ENCODE measurements at places on chromosomes 2 and 18. TPM values are rescaled to one million over a fixed set of nuclear protein-coding genes. Genes with fewer than 3 reads are reported as not detected.

Gene BOLL
- total RNA-seq = not detected

Gene C1D
- 21.5 TPM for total RNA-seq

Gene CD28
- total RNA-seq = not detected

Gene IRS1
- 3.2 TPM for total RNA-seq

Gene BCL2L11
- total RNA-seq = 221 TPM

Gene ZEB2
- total RNA-seq = 162 TPM

Gene AQP12A
- not detected for total RNA-seq

Gene DNAJC5G
- total RNA-seq = not detected

Gene FAM136A
- total RNA-seq = 41.0 TPM

Gene FOSL2
- total RNA-seq = 3.8 TPM

Gene B4GALT6
- total RNA-seq = 3.8 TPM

Gene OBSL1
- not detected for total RNA-seq

Gene ARHGAP28
- total RNA-seq = not detected

GRCh38 chr2:232521959-232522622, 1.9 kb downstream of the PRSS56 start:
- peak overlapping the region; percentile 7 for H3K4me3 ChIP-seq
- peaks cover 36% of the 10 kb centered on the region for H3K27me3 ChIP-seq
- no peaks in the 10 kb centered on the region for H3K36me3 ChIP-seq
- no peak overlapping the region for H3K27ac ChIP-seq

- H3K27me3 ChIP-seq = peaks cover 48% of the 10 kb centered on the region
- H3K4me3 ChIP-seq = no peak overlapping the region
- H3K36me3 ChIP-seq = no peaks in the 10 kb centered on the region
- DNase-seq = no peak
- no peak overlapping the region for H3K27ac ChIP-seq
Observed at GRCh38 chr18:79785831-79786230, 11.9 kb upstream of the KCNG2 start.

GRCh38 chr2:216695401-216695821, at the start of gene IGFBP5:
Gene IGFBP5 (minus strand): TSS chr2:216695549. CDS start chr2:216694775, 774 bp downstream.
- DNase-seq = no peak
- H3K4me1 ChIP-seq = peaks cover 25% of the 10 kb centered on the region
- H3K36me3 ChIP-seq = no peaks in the 10 kb centered on the region
- no peak within 1 kb of the TSS for H3K4me3 ChIP-seq
- no peak within 1 kb of the TSS for H3K27ac ChIP-seq
- H3K27me3 ChIP-seq = peaks cover 45% of the 10 kb centered on the region

GRCh38 chr18:12154361-12154760, 60.7 kb downstream of the ANKRD62 start:
- peaks cover 5% of the 10 kb centered on the region for H3K27me3 ChIP-seq
- H3K36me3 ChIP-seq = no peaks in the 10 kb centered on the region
- no peaks in the 10 kb centered on the region for H3K4me1 ChIP-seq

GRCh38 chr18:38792731-38793130, 1227.1 kb upstream of the CELF4 start:
- no peak for DNase-seq
- no peaks in the 10 kb centered on the region for H3K4me1 ChIP-seq
- no peaks in the 10 kb centered on the region for H3K36me3 ChIP-seq
- H3K27ac ChIP-seq = no peak overlapping the region
- H3K27me3 ChIP-seq = no peaks in the 10 kb centered on the region

GRCh38 chr2:188369365-188369764, 77.7 kb downstream of the GULP1 start:
- no peak for DNase-seq
- H3K4me3 ChIP-seq = no peak overlapping the region

GRCh38 chr2:203935568-203935967, 995 bp upstream of the ICOS start:
- no peak overlapping the region for H3K4me3 ChIP-seq
- H3K27ac ChIP-seq = no peak overlapping the region
- no peaks in the 10 kb centered on the region for H3K36me3 ChIP-seq
- H3K27me3 ChIP-seq = peaks cover under 1% of the 10 kb centered on the region
- no peaks in the 10 kb centered on the region for H3K4me1 ChIP-seq
- DNase-seq = no peak

- no peaks in the 10 kb centered on the region for H3K36me3 ChIP-seq
- H3K4me3 ChIP-seq = no peak overlapping the region
- no peaks in the 10 kb centered on the region for H3K4me1 ChIP-seq
- no peak for DNase-seq
Observed at GRCh38 chr18:3916082-3916481, 466.1 kb downstream of the TGIF1 start.

DNA sequence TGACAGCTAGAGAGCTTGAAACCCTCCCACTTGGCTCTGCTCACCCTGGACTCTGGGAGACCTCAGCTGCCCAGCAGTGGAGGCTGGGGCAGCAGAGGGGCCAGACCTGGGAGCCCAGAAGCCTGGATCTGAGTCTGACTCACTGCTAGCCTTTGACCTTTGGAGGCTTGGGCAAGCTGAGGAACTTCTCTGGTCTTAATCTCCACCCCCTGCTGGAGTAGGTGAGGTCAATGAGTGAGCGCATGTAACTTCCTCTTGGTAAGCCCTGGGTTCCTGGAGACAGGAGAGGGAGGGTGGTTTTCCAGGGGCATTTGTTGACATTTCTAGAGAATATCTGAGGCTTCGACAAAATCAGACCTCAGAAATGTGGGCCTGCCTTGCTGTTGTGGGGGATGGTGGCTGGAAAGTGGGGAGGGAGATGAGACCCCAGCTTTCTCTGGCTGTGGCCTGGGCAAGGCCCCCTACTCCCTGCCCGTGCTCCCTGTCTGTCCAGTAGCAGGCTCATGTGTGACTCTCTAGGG, 73.0 kb upstream of the YWHAQ start:
- H3K36me3 ChIP-seq = no peaks in the 10 kb centered on the region
- no peak overlapping the region for H3K4me3 ChIP-seq
- H3K27ac ChIP-seq = no peak overlapping the region
- peaks cover 4% of the 10 kb centered on the region for H3K4me1 ChIP-seq

GRCh38 chr2:134021830-134022524, 231.9 kb upstream of the MGAT5 start:
- peak overlapping the region; percentile 35 for H3K4me3 ChIP-seq
- no peaks in the 10 kb centered on the region for H3K27me3 ChIP-seq
- peaks cover 35% of the 10 kb centered on the region for H3K4me1 ChIP-seq

- no peak for DNase-seq
- H3K4me1 ChIP-seq = no peaks in the 10 kb centered on the region
- H3K27me3 ChIP-seq = no peaks in the 10 kb centered on the region
- H3K36me3 ChIP-seq = no peaks in the 10 kb centered on the region
- H3K27ac ChIP-seq = no peak overlapping the region
- H3K4me3 ChIP-seq = no peak overlapping the region
Observed at GRCh38 chr2:132871831-132872230, 201.8 kb upstream of the LYPD1 start.

DNA sequence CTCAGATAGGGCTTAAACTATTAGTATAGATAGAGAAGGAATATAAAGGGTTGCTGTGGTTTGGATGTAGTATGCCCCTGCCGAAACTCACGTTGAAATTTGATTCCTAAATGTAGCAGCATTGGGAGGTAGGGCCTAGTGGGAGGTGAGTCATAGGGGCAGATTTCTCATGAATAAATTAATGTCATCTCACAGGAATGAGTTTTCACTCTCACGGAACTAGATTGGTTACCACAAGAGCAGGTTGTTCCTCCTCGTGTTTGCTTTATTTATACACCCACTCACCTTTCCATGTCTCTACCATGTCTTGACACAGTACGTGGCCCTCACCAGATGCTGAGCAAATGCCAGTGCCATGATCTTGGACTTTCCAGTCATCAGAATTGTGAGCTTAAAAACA, 218.2 kb downstream of the RBM43 start:
- no peak for DNase-seq
- no peak overlapping the region for H3K4me3 ChIP-seq
- no peaks in the 10 kb centered on the region for H3K36me3 ChIP-seq

GRCh38 chr2:173235947-173236803, 118.5 kb upstream of the CDCA7 start:
- H3K27me3 ChIP-seq = no peaks in the 10 kb centered on the region
- no peaks in the 10 kb centered on the region for H3K4me1 ChIP-seq
- peaks cover 2% of the 10 kb centered on the region for H3K36me3 ChIP-seq
- DNase-seq = no peak
- H3K27ac ChIP-seq = no peak overlapping the region

GRCh38 chr2:240930631-240931318, 24.6 kb downstream of the CROCC2 start:
- H3K36me3 ChIP-seq = no peaks in the 10 kb centered on the region
- H3K27ac ChIP-seq = no peak overlapping the region
- no peak for DNase-seq
- H3K27me3 ChIP-seq = peaks cover 6% of the 10 kb centered on the region

- H3K27me3 ChIP-seq = peaks cover 35% of the 10 kb centered on the region
- no peaks in the 10 kb centered on the region for H3K36me3 ChIP-seq
- DNase-seq = no peak
- no peak overlapping the region for H3K27ac ChIP-seq
Observed at GRCh38 chr18:47531717-47532116, 280.3 kb upstream of the SKOR2 start.

GRCh38 chr18:56580026-56580425, 58.4 kb downstream of the TXNL1 start:
- no peak overlapping the region for H3K4me3 ChIP-seq
- no peaks in the 10 kb centered on the region for H3K36me3 ChIP-seq
- DNase-seq = no peak
- no peaks in the 10 kb centered on the region for H3K4me1 ChIP-seq
- H3K27me3 ChIP-seq = peaks cover 5% of the 10 kb centered on the region
- H3K27ac ChIP-seq = no peak overlapping the region

DNA sequence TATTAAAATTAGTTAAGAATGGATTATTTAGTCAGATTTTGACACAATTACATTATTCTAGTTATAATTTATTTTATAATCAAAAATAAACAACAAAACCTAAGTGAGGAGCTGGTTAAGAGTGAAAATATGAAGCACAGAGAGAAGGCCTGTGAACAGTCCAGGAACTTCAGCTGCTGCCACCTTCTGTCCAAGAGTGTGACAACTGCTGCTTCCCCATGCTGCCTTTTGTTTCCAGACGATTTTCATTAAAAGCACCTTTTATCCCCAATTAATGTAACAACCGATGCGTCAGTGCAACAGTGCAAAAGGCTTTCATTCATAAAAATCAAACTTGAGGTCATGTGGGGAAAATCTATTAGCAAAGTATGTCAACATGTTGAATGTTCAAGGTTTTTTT, 363.6 kb downstream of the CTNNA2 start:
- DNase-seq = no peak
- no peaks in the 10 kb centered on the region for H3K27me3 ChIP-seq
- no peaks in the 10 kb centered on the region for H3K36me3 ChIP-seq
- H3K4me3 ChIP-seq = no peak overlapping the region
- no peaks in the 10 kb centered on the region for H3K4me1 ChIP-seq
- H3K27ac ChIP-seq = no peak overlapping the region

DNA sequence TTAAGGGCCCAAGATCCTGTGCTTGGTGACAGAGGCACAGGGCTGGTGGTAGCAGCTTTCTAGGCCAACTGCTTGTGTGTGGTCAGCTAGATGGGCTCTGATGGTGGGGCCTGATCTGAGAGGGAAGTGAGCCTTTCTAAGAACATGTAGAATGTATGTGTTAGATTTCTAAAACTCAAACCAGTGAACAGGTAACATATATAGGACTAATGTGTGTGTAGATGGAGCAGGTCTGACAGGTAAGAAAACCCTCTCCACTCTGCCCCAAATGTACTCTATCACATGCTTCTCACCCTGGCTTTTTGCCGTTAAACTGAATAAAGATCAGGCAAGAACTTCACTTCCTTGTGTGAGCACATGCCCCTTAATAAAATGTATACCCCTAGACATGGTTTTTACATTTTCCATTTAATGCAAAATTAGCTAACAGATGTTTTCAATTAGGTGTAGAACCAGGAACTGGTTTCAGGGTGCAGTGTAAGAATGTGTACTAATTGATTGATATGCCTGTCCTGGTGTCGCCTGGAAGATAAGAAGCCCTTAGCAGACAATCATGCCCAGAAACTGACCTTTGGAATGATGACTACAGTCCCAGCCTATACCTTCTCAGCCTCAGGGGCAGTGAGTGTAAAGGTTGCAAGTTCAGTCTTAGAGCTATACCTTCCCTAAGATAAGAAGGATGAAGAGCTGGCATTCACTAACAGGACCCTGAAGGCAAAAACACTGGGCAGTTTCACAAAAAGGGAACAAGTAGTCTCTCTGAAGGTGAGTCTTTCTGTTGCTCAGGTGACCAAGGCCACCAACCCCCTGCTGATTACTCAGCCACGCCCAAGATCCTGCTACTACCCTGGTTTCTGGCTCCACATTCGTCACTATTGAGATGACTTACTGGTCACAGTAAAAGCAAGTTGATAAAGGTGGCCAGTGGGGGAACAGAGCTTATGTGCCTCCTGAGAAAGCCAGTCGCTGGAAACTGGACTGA, 71.2 kb downstream of the SPATS2L start:
- H3K27ac ChIP-seq = no peak overlapping the region
- H3K4me1 ChIP-seq = peaks cover 14% of the 10 kb centered on the region
- no peak overlapping the region for H3K4me3 ChIP-seq

DNA sequence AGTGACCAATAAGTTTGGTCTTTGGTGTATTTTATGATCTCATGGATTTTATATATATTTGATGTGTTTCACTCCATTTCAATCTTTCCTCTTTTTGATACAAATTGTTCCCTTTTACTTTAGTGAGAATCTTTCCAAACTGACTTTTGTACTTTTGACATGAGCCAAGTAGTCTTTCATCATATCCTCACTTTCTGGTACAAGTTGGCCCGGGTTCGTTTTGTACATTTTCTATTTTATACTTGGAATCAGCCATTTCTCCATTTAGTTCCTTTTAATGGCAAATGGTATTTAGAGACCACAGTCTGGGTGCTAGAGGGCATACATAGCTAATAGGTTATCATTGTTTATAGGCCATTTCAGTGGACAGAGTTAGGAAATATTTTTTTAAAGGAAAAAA, 147.9 kb upstream of the MYO3B start:
- peaks cover 35% of the 10 kb centered on the region for H3K36me3 ChIP-seq
- no peak for DNase-seq
- H3K27ac ChIP-seq = no peak overlapping the region
- H3K4me3 ChIP-seq = no peak overlapping the region

DNA sequence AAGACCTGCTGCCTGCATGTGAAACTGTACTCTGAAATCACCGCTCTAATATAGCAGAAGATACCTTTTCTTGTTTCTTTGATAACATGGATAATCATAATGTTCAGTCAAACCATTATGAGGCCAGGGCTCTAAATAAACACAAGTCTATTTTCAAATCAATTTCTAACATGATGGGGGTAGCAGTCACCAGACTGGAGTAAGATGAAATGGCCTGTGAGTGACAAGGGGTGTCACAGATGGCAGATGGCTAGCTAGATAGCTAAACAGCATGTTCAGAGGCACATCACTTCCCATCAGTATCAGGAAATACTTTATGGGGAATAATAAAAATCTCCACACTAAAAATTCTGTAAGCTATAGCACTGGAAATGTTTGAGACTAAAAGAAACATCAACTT, 14.0 kb downstream of the MBD2 start:
- peaks cover 75% of the 10 kb centered on the region for H3K4me1 ChIP-seq
- H3K27ac ChIP-seq = peak overlapping the region; percentile 78
- H3K36me3 ChIP-seq = peaks cover 10% of the 10 kb centered on the region
- DNase-seq = no peak
- peak overlapping the region; percentile 8 for H3K4me3 ChIP-seq

DNA sequence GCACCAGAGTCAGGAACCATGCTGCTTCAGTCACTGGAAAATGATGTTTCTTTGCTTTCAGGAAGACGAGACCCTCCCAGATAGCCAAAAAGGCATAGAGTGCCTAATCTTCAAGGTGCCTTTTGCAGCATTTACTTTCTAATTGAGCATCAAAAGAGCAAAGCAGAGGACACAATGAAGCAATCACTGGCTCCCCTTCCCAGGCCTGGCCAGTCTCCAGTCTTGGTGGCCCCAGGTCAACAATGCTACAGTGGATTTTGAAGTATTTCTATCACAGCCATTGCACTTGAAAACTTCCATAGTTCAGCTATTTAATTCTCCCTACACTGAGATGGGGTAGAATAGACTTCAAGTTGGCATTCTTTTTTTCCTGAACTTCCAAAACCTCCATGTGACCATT, 15.4 kb downstream of the ZBTB7C start:
- no peak overlapping the region for H3K27ac ChIP-seq
- H3K36me3 ChIP-seq = no peaks in the 10 kb centered on the region
- no peaks in the 10 kb centered on the region for H3K4me1 ChIP-seq

Measured in activated B cell treated with CpG ODN at 0.5 μM for 24 hours (primary cell).